Activated naive CD8-positive, alpha-beta T cell treated with anti-CD3 and anti-CD28 coated beads for 36 hours (primary cell): ENCODE measurements at places on chromosomes 3 and 15.

DNA sequence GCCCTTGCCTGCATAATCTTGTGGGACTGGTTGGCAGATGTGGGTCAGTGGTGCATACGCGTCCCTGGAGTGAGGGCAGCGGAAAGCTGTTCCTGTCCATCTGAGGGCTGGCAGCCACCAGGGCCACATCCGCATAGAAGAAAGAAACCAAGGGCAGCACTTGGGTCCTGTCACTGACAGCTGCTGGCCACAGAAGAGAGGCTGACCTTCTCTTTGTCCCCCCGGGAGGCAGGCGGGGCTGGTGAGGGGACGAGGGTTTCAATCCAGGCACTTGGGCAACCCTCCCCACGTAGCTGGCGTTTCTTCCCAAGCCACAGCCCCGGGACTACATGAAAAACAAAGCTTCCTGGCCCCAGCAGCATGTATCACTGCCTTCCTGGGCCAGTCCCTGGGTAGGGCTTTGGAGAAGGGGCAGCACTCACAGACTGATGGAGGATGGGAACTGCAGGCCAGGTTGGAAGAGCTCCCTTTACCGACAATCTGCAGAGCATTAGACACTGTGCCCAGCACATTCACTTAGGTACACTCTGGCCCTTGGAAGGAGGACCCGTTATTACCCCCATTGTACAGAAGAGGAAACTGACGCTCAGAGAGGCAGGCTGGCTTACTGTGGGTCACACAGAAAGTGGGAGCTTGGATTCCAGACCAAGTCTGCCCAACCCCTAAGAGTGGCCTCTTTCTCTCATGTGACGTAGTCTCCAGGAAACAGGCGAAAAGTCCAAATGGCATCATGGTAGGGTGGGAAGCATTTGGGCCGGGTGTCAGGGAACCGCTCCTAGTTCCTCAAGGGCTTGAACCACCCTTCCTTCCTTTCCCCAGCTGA lies 78.8 kb upstream of the SLC6A6 start:
- DNase-seq = no peak

GRCh38 chr3:126109880-126110235 lies 25.9 kb upstream of the SLC41A3 start:
- no peak for DNase-seq

DNA sequence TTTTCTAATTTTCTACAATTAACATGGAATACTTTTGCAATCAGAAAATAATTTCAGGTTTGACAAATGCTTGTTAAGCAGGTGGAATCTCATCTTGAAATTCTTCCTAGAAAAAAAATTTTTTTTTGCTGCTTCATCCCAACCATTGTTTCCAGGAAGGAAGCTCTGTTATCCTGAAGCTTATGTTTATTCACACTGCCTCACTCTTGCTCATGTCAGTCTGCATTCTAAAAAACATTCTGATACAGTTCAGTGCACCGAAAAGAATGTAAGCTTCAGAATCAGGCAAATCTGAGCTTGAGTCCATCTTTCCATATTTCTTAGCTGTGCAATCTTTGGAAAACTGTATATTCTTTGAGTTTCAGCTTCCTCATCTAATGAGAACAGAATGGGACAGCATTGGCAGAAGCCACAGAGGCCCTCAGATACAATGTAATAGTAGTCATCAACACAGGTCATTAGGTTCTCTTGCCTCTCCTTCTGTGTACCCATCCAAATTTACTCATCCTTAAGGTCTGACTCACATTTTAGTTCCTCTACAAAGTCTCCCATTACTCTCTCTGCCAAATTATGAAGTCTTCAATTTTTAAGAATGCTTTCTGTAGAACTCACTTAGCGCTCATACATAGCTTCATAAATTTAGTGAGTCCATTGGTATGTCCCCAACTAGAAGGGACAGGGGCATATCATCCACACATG lies 881.8 kb upstream of the NR2F2 start:
- DNase-seq = no peak

- no peak for DNase-seq
Measured at GRCh38 chr15:39479911-39480310, 101.0 kb upstream of the THBS1 start.

DNA sequence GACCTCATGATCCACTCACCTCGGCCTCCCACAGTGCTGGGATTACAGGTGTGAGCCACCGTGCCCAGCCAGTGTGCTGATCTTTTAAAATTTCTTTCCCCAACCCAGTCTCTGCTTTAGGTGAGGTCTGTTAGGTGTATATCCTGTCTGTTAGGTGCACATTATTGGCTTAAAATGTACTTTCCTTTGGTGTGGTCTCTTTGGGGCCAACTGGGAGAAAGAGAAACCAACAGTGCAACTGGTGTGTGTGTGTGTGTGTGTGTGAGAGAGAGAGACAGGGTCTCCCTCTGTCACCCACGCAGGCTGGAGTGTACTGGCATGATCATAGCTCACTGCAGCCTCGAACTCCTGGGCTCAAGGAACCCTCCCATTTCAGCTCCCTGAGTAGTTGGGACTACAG lies 50.3 kb upstream of the GNB5 start:
- no peak for DNase-seq

DNA sequence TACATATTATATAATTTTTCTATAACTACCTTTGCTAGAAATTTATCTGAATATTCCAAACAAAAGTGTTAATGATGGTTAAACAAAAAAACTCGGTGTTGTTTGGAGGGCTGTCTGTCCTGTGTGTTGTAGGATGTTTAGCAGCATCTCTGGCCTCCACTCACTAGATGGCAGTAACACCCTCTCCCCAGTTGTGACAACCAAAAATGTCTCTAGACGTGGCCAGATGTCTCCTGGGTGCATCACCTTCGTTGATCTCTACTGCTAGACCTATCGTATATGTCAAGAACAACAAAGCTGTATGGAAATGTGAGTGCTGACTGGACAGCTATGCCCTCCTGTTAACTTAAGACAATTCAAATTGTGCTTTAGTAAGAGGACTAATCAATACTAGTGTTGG lies 14.1 kb downstream of the ANKRD34C start:
- no peak for DNase-seq
